ENCODE measurements at places on chromosomes 1 and 21.

- DNase-seq = no peak
Measured at GRCh38 chr1:94887106-94887505, 39.8 kb downstream of the CNN3 start.

GRCh38 chr1:180956028-180956640, 43.4 kb downstream of the KIAA1614 start:
- no peak for DNase-seq

DNA sequence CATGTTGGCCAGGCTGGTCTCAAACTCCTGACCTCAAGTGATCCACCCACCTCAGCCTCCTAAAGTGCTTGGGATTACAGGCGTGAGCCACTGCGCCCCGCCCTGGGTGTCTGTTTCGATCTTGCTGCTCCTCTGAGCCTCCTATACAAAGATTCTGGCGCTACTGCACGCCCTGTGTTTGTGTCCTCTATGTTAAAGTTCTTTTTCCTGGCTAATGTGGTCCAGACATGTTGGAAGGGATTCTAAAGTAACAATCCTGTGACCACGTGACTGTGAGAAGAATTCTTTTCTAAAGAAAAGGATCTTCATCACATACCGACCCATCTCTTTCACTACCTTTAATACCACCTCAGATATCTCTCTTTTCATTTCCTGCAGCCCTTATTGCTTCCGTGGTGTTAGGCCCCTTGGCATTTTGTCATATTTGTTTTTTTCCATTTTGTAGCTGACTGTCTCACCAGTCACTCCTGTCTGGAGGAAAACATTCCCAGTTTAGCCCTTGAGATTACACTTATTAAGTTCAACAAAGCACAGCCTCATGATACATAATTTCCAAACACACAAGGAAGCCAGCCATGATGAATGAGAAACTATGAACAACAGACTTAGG, 27.2 kb upstream of the ENO1 start:
- DNase-seq = no peak

DNA sequence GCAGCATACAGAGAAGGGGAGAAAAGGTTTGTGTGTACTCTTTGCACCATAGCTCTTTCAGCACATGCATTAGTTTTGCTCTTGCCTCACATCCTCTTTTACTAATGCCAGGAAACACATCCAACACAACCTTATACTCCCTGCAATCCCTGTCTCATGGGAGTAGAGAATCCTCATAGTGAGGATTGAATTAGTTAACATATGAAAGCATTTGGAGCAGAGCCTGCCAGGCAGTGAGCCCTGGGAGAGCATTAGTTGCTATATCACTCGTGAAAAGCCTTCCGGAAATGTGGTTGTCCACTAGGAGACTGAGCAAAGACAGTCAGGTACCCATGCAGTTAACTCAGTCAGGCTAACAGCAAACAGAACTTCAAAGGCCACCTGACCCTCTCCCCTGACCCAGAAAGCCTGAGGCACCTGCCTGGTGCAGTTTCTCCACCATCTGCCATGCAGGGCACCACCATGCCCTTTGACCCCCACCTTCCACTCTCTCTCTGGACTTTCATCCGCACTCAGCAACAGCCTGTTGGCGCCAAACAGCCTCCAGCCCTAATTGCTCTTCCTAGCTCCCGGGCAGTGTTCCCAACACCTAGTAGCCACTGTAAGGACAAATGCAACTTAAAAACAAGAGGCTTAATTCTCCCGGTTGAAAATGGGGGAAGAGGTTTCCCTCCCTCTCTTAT, 14.9 kb upstream of the AGT start:
- DNase-seq = no peak

GRCh38 chr1:152933196-152933595, 13.8 kb upstream of the SPRR5 start:
- no peak for DNase-seq

DNA sequence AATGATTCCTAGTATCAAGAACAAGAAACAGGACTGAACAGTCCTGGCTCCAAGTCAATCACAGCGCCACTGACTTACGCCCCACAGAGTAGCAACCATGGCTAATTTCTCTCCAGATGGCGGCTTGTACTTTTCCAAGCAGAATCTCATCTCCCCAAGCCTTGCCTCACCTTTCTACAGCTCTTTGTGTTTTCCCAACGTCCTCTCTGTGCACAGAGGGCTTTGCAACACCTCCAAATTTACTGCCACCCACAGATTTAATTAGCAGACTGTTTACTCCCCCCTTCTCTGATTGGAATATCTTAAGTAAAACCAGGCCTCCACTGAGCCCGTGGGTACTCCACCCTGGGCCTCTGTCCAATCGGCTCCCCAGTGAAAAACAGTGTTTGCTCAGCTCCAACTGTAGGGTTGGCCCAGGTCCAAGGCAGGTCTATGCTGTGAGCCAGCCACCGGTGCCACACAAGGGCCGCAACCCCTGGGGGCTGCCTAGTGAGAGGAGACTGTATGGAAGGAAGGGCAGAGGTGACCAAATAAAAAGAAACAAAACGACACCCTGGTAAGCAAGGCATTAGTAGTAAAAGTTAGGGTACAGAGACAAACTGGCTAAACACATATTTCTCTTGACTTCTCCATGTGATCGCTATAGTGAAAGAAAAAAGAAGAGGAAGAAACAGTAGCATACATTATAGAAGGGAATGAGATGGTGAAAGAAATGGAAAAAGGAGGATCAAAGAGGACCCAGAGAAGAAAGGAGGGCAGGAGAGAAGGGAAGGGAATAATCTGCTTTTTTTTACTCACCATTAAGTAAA, 128.4 kb upstream of the SOD1 start:
- no peak for DNase-seq

GRCh38 chr1:115753830-115754229, 14.7 kb downstream of the CASQ2 start:
- DNase-seq = no peak

DNA sequence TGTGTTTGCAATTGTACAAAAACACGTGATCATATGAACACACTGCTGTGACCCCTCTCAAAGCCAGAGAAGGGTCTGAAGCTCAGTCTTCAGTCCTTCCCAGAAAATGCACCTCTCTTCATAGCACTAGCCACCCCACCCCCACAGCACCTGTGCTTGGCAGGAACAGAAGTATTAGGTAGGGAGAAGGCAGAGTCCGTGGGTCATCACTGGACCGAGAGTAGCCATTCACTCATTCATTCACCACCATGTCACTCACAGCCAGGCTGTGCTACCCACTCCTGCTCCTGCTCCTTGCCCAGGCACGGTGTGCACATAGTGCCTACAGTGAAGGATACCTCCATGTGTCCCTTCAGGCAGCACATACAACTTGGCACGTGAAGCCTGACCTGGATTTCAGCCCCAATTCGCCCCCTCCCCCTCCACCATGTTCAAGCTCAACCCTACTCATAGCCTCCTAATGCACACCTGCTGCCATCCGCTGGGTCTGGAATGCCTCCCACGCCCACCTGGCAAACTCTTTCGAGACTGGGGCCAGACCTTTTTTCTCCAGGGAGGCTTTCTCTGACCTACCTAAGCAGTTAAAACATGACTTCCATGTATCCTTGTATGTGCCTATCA, 81.9 kb upstream of the GALNT2 start:
- DNase-seq = no peak

DNA sequence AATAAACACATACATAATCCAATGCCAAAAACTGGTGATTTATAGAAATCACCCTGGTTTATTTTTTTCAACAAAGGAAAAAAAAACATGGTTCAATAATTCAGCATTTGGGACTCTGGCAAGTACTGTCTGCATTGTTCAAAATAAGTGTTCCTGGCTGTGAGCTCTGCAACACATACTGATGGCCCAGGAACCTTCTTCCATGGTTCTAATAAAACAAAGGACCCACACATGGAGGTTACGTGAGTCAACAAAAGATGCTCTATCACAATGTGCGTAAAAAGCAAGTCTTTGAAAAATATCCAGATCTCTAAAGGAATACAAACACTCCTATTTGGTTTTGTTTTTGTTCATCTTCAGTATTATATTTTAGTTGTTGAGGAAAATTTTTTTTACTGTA, 37.9 kb upstream of the C1orf198 start:
- DNase-seq = no peak

- DNase-seq = no peak
Measured at GRCh38 chr1:40801742-40802077, 18.1 kb downstream of the KCNQ4 start.

DNA sequence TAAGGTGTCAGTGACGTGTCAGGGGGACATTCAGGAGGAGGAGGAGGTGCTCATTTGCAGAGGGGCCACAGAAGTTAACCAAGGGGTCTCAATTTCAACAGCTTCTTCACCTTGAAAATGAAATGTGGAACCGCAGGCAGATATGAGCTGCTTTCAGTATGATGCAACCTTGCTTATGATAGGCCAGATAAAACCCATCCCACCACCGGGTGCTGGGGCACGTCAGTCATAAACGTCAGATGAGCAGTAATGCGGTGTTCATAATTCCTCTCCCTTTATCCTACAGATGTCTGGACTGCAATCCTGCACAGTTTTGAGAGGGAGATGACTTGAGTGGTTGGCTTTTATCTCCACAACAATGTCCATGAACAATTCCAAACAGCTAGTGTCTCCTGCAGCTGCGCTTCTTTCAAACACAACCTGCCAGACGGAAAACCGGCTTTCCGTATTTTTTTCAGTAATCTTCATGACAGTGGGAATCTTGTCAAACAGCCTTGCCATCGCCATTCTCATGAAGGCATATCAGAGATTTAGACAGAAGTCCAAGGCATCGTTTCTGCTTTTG, 1.7 kb downstream of the PTGFR start:
- DNase-seq = no peak

DNA sequence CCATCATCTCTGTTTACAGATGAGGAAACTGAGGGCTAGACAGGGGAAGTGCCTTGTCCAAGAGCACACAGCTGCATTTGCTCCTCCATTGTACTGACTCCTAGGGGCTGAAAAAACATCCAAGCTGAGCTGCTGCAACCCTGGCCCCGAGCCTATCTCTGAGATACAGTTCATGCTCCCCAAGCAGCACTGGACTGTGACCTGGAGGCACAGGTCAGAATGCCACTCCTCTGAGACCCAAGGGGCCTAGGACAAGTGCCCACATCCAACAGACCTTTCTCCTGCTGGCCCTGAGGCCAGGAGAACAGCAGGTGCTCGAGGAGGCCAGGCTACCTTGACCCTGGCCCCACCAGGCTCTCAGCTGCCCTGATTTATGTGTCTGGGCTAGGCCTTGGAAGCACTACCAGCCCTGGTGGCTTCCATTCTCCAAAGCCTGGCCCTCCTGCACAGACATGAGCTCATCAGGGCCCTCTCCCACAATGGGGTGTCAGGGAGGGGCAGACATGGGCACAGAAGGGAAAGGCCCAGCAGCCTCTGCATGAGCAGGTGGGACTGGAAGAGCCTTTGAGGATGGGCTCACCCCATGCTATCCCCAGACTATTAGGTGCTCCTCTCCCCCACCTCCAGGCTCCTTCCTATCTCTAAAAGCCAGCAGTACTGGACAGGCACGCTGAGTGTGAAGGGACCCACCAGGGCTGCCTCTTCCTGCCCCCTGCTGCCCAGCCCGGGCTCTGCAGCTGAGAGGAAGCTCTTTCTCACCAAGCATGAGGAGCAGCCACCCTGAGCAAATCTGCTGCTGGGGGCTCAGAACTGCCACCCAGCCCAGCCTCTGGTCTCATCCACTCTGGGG, 18.8 kb downstream of the ADGRB2 start:
- peak; percentile 82 for DNase-seq

DNA sequence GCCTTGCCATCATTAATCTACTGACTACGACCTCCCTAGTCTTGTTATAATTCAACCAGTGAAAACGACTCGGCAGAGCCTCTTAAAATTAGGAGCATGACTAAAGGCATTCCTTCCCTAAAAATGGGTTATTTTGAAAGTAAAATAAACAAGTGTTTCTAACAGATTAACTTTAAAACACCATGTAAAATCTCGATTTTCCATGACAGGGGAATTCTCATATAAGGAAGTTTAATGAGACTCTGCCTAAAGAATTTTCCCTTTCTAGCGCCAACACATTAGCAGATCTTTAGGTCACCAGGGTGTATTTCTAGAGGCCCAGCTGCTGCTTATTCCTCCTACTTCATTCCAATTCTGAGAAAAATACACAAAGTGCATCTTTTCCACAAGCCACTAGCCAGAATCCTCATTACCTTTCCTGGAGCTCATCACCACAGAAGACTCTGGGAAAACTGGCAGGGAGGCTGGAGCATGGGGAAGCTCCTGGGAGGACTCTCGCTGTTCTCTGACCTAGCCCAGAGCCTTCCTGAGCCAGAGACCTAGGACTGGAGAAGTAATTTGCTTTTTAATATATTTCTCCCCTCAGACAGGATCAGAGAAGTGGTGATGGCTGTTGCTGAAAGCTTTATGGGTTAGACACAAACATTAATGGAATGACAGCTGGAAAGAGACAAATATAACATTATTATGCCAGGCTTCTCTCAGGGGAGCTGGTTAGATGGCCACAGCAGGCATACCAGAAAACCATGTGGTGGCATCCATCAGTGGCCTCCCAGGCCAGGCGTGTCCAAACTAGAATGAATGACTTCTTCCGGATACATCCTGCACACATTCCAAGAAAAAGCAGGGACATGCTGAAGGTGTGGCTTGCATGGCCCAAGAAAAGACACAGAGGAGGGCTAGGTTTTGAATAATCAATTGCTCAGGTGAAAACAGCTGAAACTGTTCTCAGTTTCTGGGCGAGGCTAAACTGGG, 63.6 kb upstream of the CTTNBP2NL start:
- no peak for DNase-seq

- no peak for DNase-seq
Measured at GRCh38 chr1:1089731-1090423, 15.8 kb upstream of the RNF223 start.

GRCh38 chr1:46653405-46653958, 14.7 kb downstream of the ATPAF1 start:
- DNase-seq = no peak

DNA sequence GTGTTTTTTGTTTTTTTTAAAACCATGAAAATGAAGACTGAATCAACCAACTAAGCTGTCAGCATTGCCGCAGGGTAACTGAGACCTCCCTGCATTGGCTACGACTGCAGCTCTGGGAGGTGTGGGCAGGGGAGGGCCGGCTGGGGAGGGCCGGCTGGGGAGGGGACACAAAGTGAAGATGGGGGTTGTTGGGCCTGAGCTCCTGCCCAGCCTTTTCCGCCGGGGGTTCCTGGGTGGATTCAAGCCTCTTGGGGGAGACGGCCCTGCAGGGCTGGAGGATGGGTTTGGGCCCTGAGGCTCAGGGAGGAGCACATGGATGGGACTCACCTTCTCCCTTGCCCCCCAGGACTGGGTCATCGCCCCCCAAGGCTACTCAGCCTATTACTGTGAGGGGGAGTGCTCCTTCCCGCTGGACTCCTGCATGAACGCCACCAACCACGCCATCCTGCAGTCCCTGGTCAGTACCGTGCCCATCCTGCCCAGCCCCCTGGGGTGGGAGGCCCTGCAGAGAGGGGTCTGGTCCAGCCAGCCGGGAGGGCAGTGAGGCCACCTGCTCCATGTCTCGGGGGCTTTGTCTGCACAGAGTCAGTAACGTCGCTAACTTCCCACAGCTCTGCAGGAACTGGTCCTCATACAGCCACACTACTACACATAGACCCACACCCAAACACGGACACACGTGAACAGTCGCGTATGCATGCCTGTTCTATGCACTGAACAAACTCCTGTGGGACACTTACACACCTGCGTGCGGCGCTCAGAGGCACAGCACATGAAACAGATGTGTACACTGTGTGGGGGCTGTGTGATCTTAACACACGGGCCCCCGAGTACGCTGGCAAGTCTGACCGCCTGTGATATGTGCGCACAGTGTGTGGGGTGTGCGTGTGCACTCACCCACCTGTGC, 31.5 kb downstream of the BMP8A start:
- DNase-seq = no peak
